ENCODE measurements at places on chromosomes 12 and 14.

- DNase-seq: no peak
These were observed 382.1 kb downstream of the TMEM121 start for GRCh38 chr14:105908481-105908911.

DNA sequence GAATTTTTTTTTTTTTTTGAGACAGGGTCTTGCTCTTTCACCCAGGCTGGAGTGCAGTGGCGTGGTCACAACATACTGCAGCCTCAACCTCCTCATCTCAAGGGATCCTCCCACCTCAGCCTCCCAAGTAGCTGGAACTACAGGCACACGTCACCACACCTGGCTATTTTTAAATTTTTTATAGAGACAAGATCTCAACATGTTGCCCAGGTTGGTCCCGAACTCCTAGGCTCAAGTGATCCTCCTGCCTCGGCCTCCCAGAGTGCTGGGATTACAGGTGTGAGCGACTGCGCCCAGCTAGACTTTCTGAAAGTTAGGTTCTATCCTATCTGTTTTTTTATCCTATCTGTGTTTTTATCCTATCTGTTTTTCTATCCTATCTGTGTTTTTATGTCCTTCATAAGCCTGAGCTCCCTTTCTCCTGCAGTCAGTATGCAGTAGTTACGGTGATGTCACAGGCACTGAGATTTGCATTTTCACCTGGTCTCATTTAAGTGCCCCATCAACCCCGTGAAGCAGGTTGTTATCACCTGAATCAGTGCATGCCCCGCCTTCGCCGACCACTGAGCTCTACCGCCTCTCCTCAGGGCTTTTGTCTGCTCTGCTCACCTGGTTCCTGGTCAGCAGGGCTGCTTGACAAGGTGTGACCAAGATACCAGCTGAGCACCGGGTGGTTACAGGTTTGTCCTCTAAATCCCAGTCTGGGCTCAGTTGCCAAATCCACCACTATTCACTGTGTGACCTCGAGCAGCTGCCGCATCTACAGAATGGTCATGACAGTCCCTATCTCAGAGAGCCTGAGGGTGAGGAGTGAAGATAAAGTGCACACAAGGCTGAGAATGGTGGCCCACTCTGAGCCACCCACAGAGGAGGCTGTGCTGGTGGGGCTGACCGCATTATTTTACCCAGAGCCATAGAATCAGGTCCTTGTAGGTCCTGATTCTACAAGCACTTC lies 33.1 kb downstream of the SYNDIG1L start:
- DNase-seq: no peak

GRCh38 chr14:37013078-37013477 lies 159.3 kb downstream of the SLC25A21 start:
- DNase-seq: no peak

- DNase-seq: no peak
These were observed 94.2 kb downstream of the PLEKHA5 start for GRCh38 chr12:19223695-19224094.

DNA sequence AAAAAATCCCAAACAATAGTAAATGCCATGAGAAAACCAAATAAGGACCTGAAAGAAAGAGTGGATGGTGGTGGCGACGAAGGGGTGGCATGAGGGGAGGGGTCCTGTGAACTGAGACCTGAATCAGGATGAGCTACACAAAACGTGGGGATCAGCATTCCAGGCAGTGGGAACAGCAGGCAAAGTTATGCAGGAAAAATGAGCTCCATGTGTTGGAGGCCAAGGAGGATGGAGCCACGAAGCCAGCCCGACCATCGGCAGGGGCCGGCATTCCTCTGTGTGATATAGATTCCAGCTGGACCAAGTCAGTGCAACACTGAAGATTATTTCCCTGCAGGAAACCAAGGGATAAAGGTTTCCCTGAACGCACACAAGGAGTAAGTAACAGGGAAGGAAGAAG lies 7.1 kb downstream of the ADGRD1 start:
- no peak for DNase-seq

GRCh38 chr14:50607181-50607580 lies 47.2 kb downstream of the ATL1 start:
- no peak for DNase-seq

GRCh38 chr12:44875954-44876543 lies at the start of gene NELL2:
Gene NELL2 (minus strand): TSS chr12:44876315. CDS start chr12:44875869, 446 bp downstream.
- no peak for DNase-seq

DNA sequence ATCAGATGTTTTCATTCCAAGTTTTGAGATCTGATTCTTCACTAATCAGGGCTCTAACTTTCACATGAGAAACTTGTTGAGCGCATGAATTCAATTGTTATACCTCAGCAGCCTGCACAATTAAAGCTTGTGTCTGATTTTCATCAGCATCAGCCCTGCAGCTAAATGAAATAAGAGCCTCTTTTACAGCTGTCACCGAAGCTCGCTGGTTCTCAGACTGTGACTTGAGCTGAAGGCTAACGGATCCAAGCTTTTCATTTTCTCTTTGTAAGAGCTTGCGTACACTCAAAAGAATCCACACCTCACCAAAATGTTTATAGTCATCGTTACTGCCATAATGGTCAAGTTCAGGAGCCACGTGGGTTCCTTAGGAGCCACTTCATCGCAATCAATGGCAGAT lies 65.5 kb upstream of the BEGAIN start:
- DNase-seq: no peak

DNA sequence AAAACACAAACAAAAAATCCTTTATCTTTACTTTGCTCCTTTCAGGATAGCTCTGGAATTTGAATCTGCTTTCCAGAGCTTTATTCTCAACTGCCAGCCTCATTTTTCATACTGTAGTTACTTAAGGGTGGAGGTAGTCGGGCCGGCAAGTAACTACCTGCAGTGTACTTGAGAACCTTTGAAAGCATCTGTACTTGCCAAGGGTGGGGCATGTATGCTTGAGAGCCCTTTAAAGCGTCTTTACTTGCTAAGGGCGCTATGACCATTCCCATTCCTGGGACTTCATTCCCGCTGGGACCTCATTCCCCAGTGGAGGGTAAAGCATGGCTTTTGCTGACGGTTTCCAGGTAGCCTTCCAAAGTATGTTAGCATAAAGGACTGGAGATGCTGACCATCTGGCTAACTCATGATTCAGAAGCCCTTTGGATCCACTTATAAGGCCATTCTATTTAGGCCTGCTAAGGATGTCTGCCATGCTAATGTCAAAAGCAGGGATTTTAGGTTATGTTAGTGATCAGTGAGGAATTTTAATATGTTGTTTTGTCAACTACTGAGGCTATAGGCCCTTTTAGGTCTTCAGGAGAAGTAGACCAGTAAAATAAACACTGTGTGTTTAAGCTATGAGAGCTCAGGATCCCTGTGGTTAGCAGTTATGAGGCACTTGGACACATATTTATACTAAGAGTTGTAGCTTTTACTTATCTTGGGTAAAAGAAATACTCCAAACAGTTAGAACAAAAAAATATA lies 74.9 kb downstream of the CRADD start:
- DNase-seq: no peak

DNA sequence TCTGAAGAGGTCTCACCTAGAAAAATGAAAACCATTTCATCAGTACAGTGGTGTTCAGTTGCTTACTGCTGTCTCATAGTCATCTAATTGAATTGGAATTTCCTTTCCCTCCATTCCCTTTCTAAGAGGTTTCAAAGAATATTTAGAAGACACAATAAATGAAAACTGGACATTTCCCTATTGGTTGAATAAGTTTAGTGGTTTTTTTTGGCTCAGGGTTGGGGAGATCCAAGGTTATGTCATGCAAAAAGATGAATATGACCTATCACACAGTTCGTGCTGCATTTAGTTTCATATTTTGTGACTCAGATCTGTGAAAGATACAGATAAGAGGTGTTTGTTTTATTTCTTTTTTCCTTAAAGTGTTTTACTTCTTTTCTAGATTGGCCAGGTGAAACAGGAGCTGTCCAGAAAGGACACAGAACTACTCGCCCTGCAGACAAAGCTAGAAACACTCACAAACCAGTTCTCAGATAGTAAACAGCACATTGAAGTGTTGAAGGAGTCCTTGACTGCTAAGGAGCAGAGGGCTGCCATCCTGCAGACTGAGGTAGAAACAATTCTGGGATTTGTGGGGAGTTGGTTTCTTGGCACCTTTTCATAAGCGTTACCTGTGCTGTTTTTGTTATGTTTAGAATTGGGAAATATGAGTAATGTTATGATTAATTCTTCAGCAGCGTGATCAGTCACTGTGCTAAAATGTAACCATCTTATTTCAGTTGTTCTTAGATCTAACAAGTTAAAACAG lies 124.6 kb downstream of the ERC1 start:
- DNase-seq: no peak

DNA sequence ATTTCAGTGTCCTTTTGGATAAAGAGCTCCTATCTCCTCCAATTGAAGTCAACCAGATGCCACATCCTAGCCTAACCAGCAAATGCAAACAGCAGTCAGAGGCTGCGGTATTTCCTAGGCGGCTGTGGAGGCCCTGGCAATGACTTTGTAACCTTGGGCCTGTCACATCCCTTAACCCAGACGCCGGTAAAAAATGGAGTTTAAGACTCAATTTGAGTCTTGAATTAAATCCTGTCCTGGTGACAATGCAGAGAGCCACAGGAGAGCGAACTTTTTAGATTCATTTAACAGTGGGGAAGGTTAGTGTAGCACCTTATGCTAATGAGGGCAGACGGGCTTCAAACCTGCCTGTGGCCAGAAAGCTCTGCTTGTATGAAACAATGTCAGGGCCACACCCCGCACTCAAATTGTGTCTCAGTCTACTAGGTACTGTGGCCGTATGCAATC lies 1.3 kb downstream of the C12orf75 start:
- no peak for DNase-seq

GRCh38 chr12:124004233-124004875 lies 31.3 kb downstream of the ZNF664 start:
- DNase-seq: no peak

GRCh38 chr14:100709289-100710284 lies 17.1 kb upstream of the DLK1 start:
- DNase-seq: no peak

DNA sequence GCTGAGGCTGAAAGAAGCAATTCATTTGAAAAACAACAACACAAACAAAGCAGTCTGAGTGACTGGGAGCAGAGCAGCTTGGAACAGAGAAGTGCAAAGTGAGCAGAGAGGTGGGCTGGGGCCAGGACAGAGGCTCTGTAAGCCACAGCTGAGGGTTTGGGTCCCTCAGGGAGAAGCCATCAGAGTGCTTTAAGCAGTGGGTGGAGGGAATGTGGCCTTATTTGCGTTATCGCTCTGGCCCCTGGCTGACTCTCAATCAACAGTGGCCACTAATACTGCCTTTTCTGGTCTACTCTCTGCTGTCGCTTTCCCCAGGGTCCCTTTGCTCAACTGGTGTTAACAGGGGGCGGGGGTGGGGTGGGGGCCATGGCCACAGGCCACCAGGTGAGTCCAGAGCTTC lies 44.2 kb downstream of the IRF2BPL start:
- no peak for DNase-seq

GRCh38 chr12:1803736-1804135 lies 16.6 kb upstream of the LRTM2 start:
- DNase-seq: no peak

DNA sequence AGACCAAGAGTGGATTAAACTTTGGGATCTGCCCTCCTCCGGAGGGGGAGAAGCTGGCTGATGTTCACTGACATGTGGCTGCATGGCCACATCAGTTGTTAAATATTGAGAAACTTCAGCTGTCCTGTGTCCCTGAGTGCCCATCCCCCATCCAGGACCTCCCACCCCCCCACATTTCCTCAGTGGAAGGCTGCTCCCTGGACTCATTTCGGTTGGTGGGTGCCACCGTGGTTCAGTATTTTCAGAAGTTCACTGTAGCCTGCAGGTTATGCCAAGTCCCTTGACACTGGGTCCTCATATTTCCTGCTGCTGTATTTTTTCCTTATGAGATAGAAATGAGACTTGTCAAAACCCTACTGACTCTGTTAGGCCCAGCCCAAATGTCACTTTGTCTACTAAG lies 302.4 kb downstream of the CACNA1C start:
- DNase-seq: no peak

- no peak for DNase-seq
These were observed 8.8 kb downstream of the SMOC1 start for GRCh38 chr14:69887740-69888657.

GRCh38 chr12:2286461-2287131 lies 233.8 kb downstream of the CACNA1C start:
- no peak for DNase-seq

- DNase-seq: no peak
These were observed 10.9 kb downstream of the HIF1A start for GRCh38 chr14:61706096-61706690.

GRCh38 chr12:81077686-81078441 lies at the start of gene ACSS3:
Gene ACSS3 (plus strand): TSS chr12:81078079. CDS start chr12:81078121, 42 bp downstream.
- no peak for DNase-seq

GRCh38 chr14:39369029-39369428 lies 63.2 kb downstream of the FBXO33 start:
- no peak for DNase-seq

DNA sequence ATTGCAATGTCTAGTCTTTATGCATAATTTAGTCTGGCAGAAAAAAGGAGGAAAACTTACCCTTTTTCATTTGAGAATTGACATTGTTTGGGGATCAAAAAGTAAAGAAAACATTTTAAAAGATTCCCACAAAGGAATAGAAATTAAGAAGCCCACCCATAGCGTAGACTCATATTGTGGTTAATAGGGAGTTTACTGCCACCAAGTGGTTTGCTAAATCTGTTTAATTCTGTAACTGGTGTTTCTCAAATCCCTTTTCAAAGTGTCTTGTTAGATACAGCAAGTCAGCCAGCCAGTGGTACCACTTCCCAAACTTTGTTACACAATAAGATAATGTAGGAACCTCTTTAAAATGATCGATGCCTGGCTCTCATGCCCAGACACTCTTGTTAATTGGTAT lies 180.3 kb downstream of the IPO8 start:
- DNase-seq: peak; percentile 45

DNA sequence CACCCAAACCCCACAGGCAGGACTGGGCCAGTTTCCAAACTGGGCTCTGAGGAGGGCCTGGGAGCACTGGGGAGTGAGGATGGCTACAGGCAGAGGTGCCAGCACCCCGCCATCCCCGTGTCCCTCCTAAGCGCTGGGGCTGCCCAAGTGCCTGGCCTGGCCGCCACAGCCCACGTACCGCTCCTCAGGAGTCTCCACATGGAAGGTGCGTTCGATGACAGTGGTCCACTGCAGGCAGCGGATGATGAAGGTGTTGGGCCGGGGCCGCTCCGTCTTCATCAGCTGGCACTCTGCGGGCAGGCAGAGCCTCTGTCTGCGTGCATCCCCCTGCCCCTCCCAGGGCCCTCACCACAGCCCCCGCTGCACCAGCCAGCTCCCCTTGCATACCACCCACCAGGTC lies 19.1 kb downstream of the AKT1 start:
- no peak for DNase-seq

- DNase-seq: no peak
These were observed 109.6 kb downstream of the DYRK2 start for GRCh38 chr12:67758119-67758518.

GRCh38 chr12:4809013-4809448 lies 88.8 kb downstream of the GALNT8 start:
- no peak for DNase-seq

DNA sequence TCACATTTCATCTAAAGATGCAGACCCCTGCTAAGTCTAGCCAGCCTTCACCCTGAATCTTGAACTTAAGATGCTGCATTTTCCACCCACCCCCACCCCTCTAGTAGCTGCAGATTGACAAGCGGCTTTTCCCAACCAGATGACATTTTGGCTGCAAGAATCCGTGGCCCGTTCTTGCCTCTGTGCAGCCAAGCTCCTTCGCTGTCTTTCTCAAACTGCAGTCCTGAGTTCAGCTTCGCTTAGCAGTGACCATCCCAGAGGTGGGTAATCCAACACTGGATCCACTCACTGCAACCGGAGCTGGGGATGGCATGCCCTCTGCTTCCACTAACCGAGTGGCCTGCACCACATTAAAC lies 765 bp upstream of the NFYB start:
- DNase-seq: no peak

GRCh38 chr12:104615048-104615561 lies 158.4 kb downstream of the CHST11 start:
- no peak for DNase-seq
